ENCODE measurements at places on chromosomes 4 and X.

GRCh38 chr4:132572210-132572609 is 576.9 kb upstream of the PCDH10 start:
- ATAC-seq, result no peak

- ATAC-seq, result no peak
Measured at GRCh38 chr4:13248621-13249298, 235.4 kb downstream of the RAB28 start.

DNA sequence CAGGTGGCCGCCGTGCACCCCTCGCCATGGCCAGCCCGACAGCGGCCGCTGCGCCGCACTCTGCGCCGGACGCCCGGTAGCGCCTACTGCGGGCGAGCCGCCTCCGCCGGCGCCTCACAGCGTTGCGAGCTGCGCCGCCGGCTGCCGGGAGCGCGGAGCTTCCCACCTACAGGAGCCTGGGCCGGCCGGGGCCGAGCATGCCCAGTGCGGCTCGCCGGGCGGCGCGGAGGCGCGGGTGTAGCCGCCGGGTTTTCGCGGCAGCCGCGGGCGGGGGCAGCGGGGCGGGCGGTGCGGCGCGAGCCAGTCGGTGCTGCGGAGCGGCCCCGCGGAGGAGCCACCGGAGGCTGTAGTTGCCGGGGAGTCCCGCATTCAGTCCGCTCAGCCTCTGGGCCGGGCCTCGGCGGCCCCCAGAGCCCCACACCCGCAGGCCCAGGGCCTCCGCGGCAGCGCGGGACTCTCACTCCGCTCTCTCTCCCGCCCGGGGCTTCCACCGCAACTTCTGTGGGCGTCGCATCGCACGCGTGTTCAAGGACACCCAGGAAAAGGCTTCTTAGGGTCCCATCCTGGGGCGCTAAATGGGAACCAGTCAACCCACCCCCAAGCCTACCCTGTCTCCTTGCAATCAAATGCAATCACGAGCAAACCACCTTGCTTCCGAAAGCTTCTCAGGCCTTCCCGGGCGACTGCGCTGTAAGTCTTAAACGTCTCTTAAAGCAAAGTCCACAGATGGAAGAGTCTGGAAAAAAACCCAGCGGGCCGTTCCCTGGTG is at the start of gene MFAP3L:
Gene MFAP3L (minus strand): TSS at position 143 of the 769 bp plus-strand sequence. CDS start 20,518 bp downstream, outside the sequence.
- ATAC-seq, result peak; percentile 97

DNA sequence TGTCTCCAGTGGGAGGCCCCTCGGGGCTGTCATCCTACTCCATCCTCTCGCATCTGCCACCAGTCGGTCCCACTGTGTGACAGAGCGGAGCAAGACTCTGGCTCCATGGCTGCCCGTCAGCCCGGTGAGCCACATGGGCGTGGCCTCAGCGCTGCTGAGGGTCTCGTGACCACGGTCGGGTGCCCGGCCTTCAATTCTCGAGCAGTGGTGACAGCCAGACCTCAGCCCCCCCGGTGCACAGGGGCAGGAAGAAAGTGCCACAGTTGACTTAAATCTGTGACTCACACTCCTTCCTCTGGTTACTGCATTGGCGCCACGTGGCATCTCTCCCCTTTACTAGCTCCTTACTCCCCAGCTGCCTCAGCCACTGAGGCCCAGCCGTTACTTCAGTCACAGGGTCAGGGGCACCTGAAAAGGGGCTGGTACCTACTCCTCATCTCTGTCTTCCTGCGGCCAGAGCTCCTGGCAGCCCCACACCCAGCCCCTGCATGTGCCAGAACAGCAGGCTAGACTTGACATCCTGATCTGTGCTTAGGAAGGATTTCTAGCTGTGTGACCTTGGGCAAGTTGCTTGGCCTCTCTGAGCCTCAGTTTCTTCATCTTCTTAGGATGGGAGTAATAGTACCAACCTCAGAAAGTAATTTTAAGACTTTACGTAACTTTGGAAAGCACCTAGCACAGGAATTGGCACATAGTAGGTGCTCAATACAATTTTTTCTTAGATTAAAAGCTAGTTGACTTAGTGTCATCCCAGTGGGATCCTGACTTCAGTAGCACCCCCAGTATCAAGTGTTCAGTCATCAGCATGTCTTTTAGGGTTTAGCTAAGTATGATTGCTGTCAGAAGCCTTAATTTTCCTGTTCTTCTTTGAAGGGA is 66.1 kb downstream of the TNIP2 start:
- peak; percentile 57 for ATAC-seq
